ENCODE measurements at places on chromosomes 13 and 19. TPM values are rescaled to one million over a fixed set of nuclear protein-coding genes. Genes with fewer than 3 reads are reported as not detected.

DNA sequence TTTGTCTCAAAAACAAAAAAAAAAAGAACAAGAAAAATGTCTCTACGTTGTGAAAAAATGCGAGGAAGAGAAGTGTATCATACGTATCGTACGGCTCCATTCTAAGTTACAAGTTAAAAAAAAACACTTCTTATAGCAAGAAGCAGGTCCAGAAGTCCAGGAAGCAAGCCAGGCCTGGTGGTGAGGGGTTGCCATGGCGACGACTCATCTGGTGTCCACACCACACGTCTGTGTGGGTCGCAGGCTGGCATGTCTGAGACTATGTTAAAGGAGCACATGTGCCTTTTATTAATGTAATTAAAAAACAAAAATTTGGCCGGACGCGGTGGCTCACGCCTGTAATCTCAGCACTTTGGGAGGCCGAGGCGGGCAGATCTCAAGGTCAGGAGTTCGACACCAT lies 5.9 kb downstream of the MED16 start:
- no peak for DNase-seq

FFAR2 gene
- 1.9 TPM for total RNA-seq

ICAM5 gene
- total RNA-seq, result not detected

DNA sequence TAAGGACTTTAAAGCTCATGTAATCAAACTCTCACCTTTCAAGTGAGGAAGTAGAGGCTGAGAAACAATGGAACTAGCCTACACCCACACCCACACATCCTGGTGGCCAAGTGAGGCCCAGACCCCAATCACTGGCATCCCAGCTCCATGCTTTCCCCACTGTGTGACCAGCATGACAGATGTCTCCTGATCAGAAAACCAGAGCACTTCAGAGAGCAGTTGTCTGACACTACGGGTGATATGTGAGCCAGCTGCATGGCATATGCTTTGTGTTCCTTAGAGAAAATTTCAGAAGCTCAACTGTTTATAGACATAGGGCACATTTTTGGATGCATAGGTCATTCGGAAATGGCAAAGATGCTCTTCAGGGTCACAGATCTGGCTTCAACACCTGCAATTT lies 315.2 kb downstream of the NDFIP2 start:
- no peak for DNase-seq

- no peak for DNase-seq
These were observed 753.6 kb downstream of the LIG4 start for GRCh38 chr13:107461751-107462150.

S1PR5 gene
- not detected for total RNA-seq

MUC16 gene
- 0.43 TPM for total RNA-seq

ZNF541 gene
- total RNA-seq, result not detected

NCR1 gene
- not detected for total RNA-seq

DNA sequence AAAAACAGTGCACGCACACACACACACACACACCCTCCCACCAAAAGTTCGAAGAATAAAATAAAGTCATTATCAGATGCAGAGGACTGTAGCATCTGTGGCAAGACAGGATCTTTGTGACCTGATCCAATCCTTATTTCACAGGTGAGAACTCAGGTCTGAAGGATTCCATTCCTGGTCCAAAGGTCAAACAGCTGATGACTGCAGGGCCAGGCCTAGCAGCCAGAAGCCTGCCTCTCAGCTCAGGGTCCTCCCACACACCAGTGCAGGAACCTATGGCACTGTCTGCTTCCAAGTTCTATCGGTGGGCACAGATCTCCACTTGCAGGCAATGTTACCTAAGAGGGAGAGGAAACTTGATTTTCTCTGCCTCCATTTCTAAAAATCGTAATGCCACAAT lies 57.5 kb downstream of the SERP2 start:
- DNase-seq, result peak; percentile 42

KLK15 gene
- not detected for total RNA-seq

- no peak for DNase-seq
These were observed 36.3 kb upstream of the FLT1 start for GRCh38 chr13:28531077-28531844.

DNA sequence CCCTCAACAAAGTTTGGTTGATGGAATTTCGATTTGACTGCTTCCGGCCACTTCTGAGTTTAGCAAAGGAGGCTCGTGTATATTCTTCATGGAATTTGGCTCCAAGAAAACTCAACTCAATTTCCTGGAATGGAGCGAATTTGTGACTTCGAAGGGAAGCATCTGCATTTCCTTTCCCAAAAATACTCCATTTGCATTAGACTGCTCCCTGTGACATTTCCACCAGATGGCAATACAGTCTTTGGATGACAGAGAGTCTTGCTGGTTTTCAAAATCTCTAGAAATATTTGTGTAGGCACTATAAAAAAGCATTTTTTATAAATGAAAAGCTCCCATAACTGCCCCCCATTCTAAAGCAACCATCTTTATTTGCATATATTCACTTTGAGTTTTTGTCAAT lies 4.1 kb downstream of the C1QTNF9 start:
- DNase-seq, result no peak

DNA sequence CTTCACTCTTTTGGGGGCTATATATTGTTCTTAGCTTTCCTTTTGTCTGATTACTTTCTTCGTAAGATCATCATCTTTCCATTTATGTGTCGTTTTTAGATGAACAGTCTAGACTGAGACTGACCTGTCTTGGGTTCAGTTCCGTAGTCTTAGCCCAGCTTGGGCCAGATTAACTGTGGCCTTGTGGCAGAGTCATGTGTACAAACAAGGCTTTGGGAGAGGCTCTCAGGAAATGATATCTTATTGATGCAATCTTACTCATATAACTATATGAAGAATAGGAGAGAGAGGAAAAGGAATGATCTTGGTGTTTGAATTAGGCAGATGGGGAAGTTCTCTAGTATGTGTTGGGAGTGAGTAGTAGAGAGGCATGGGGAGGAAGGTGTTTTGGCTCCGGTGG lies 6.8 kb upstream of the ERCC5 start:
- DNase-seq, result no peak

EXOC3L2 gene
- total RNA-seq, result not detected

GRCh38 chr19:49932731-49933131 lies 3.4 kb upstream of the NUP62 start:
- no peak for DNase-seq

- DNase-seq, result no peak
These were observed 14.4 kb downstream of the ARHGAP35 start for GRCh38 chr19:46875234-46875633.

- DNase-seq, result no peak
These were observed 6.9 kb upstream of the CDK8 start for GRCh38 chr13:26247011-26247410.

DNA sequence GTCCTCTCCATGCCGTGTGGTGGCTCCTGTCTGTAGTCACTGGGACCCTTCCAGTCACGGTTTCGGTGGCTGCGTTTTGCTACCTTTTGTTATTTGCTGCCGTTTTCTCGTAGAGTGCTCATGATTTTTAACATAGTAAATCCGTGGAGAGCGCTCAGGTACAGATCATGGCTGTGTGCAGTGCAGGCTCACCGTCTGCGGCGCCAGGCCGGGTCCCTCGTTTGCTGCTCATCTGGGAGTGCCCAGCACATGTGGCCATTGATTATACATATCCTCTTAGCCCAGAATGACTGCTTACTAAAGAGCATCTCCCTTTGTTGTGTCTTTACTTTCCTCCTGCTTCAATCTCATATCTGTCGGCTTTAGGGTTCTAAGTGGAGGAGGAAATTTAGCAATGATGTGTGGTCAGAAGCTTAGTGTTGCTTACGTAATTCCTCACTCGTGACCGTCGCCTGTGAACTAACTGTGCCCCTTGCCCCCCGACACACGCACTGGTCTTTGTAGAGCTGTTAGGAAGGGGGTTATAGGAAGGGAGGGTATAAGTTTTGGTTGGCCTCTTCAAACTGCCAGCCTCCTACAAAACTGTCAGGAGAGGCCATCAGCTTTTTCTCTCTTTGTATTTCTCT lies 31.8 kb downstream of the TFDP1 start:
- DNase-seq, result no peak

DNA sequence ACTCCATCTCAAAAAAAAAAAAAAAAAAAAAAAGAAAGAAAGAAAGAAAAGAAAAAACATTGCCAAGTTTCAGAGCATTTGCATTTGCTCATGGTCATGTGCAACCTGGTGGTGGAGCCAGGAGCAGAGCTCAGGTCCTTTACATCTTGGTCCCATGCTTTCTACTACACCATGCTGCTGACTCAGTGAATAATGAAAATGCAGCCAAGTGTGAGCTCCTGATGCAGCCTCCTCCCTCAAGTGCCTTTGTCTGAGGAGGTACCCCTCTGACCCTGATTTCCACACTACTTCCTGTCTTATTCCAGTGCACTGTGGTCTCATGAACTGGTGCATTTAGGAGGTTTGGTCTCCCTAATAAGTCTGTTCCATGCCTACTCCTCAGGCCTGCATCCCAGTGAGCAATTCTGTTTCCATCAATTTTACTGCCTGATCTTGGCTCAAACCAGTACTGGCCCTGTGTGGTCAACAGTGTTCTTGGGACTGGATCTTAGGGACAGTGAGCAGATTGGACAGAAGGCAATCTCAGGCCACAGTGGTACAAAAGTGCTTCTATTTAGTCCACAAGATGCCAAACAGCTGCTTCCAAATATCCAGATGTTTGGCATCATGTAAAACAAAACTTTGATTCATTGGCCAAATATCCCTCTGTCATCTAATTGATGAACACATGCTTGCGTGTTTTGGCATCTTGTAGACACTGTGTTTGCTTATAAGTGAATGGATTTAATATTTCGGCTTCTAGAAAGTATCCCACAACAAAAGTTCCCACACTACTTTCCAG lies 28.8 kb upstream of the LRCH1 start:
- no peak for DNase-seq

DNA sequence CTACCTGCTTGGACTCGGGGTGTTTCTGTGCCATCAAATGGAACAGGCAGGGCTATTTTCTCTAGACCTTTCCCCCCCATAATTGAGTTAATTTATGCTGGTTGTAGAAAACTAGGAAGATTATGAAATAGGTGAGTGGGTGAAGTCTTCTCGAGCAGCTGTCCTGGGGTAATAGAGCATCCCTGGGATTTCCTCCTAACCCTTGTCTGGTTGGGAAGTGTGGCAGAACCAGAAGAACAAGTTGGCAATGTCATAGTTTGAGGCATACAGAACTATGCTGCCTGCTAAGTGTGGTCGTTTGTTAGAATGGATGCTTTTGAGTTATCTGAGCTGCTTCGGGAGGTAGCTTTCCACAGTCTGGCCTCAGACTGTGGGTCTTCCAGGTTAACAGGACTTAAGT lies 3.7 kb downstream of the GATAD2A start:
- DNase-seq, result no peak

CABP5 gene
- total RNA-seq, result not detected

DNA sequence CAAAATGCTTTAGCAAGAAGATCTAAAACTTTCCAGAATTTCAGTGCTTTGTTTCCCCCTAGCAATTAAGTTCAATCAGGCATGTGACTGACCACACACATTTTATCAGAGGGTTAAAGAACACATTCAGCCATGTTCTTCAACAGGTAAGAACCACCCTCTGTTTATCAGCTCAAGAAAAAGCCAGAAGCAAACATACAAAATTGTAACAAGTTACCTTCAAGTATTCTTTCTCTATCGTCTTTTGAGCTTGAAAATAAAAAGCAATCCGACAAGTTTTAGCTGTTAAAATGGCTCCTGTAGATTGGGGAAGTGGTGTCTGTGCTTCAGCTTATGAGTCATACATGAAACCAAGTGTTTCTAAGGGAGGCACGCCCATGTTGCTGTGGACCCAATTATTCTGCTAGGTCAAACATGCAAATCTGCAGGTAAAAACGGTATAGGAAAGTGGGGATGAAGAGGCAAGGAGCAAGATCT lies at the start of gene ELF1:
Gene ELF1 (minus strand): TSS at position 306 of the 477 bp plus-strand sequence. CDS start 37,262 bp downstream, outside the sequence.
- no peak for DNase-seq

FGF22 gene
- 0.43 TPM for total RNA-seq

ZNF98 gene
- not detected for total RNA-seq

DNA sequence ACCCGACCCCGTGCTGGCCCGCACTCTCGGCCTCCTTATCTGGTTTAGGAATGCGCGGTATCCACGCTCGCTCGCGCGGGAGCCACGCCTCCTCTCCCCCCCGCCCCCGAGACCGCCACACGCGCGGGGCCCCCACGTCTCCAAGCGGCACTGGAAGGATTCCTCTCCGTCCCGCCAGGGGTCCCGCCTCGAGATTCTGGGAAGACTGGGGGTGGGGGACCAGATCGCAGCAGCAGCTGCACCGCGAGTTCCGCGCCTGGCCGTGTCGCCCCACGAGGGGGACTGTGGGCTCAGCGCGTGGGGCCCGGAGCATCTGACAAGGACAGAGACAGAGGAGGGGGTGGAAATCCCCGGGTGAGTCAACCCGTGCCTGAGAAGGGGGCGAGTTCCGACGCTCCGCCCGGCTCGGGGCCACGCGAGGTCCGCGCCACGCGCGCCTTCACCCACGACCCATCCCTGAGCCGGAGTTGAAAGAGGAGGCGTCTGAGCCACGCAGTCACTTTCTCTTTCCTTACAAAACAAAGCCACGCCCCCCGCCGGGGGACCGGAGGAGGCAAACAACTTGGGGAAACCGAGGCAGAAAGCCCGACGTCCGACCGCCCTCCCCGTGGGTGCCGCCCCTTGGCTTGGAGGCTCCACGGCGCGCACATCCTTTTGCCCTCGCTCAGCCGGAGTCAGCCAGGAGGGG lies 814 bp downstream of the S1PR2 start:
- peak; percentile 63 for DNase-seq

ZNF682 gene
- total RNA-seq, result 22.6 TPM

HOMER3 gene
- 69.4 TPM for total RNA-seq

DNA sequence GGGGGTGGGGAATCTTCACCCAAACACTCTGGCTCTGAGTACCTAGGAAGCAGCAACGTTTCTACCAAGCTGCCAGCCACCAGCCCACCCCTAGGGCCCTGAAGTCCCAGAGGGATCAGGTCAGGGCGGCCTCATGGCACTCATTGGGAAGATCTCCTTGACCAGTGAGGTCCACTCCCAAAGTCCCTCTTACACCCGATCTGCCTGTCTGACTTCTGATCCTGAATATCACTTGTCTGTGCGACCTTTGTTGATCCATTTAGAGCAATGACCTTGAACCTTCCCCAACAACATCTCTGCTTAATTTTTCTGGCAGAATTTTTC lies 2.1 kb upstream of the GNA15 start:
- no peak for DNase-seq

GRCh38 chr19:35986664-35987570 lies 8.1 kb upstream of the SDHAF1 start:
- DNase-seq, result no peak

LTBP4 gene
- 25.4 TPM for total RNA-seq

GRCh38 chr19:2164020-2164998 lies 576 bp downstream of the DOT1L start:
- peak; percentile 37 for DNase-seq

GRCh38 chr19:1110809-1111640 lies 7.2 kb downstream of the GPX4 start:
- DNase-seq, result no peak
